ENCODE measurements at places on chromosomes 5 and 9. TPM values are rescaled to one million over a fixed set of nuclear protein-coding genes. Genes with fewer than 3 reads are reported as not detected.

MAT2B gene
- 31.4 TPM for total RNA-seq

ENTPD8 gene
- not detected for total RNA-seq

PCDHGA4 gene
- not detected for total RNA-seq

PCDHA10 gene
- total RNA-seq = not detected

PCSK1 gene
- not detected for total RNA-seq

PCDHB5 gene
- not detected for total RNA-seq

RETREG1 gene
- total RNA-seq = 62.2 TPM

OR1J2 gene
- not detected for total RNA-seq

FOXD1 gene
- total RNA-seq = not detected

PCDHGA5 gene
- not detected for total RNA-seq

MAML1 gene
- 23.4 TPM for total RNA-seq

OTP gene
- not detected for total RNA-seq

VAV2 gene
- 2.0 TPM for total RNA-seq

NELFB gene
- 17.1 TPM for total RNA-seq

PCDHA13 gene
- total RNA-seq = not detected

ARL14EPL gene
- 0.44 TPM for total RNA-seq

IL13 gene
- total RNA-seq = not detected

AQP7 gene
- not detected for total RNA-seq

CENPH gene
- 4.1 TPM for total RNA-seq

HTR1A gene
- total RNA-seq = not detected

EPB41L4B gene
- total RNA-seq = not detected

TMEM174 gene
- total RNA-seq = not detected

PCDHGA7 gene
- total RNA-seq = 0.08 TPM

DDX4 gene
- not detected for total RNA-seq

ANXA1 gene
- total RNA-seq = 167 TPM

LAMC3 gene
- 0.19 TPM for total RNA-seq
